ENCODE measurements at places on chromosomes 6 and 20.

DNA sequence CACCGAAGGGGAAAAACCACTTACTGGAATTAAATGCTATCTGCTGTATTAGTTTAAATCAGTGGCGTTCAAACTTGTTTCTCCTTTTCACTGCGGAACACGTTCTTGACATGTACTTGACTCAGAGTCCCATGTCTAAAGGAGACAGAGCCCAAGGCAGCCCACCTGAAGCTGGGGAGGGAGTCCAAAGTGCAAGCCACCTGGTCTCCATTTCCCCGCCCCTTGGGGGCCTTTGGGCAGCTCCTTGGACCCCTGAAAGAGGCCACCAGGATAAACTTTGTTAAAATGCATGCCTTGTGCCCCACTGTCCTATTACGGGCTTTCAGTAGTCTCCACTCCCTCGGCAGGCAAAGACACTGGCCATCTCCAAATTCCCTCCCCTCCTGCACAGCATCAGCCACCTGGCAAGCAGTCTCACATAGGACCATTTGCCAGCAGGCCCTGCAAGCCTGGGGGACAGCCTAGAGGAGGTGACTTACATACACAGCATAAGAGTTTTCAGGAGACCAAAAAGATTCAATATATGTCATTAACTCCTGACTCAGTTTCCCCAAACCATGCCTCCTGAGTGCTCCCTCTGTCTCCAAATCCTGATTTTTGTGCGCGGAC, 6.7 kb downstream of the PCK1 start:
- no peak for DNase-seq

GRCh38 chr20:6824401-6824800, 56.9 kb downstream of the BMP2 start:
- no peak for DNase-seq

- no peak for DNase-seq
Measured at GRCh38 chr6:24391756-24392405, 10.9 kb upstream of the MRS2 start.

- no peak for DNase-seq
Measured at GRCh38 chr6:108565091-108565766, 4.5 kb downstream of the FOXO3 start.

DNA sequence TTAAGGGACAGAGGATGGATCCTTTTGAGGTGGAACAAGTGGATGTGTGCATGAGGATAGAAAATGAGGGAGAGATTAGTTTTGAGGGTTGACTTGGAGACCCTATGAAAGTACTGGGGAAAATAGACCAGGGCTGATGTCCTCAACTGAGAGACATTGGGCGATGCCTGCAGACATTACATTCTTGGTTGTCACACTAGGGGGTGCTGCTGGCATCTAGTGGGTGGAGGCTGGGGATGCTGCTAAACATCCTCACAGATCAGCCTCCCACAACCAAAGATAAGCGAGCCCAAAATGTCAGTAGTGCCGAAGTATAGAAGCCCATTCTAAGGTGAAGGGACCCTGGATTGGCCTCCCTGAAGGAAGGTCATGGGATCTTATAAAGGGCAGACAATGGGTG, 63.3 kb downstream of the MOCS1 start:
- DNase-seq = no peak

- DNase-seq = no peak
Measured at GRCh38 chr20:23151885-23152284, 65.8 kb upstream of the CD93 start.

DNA sequence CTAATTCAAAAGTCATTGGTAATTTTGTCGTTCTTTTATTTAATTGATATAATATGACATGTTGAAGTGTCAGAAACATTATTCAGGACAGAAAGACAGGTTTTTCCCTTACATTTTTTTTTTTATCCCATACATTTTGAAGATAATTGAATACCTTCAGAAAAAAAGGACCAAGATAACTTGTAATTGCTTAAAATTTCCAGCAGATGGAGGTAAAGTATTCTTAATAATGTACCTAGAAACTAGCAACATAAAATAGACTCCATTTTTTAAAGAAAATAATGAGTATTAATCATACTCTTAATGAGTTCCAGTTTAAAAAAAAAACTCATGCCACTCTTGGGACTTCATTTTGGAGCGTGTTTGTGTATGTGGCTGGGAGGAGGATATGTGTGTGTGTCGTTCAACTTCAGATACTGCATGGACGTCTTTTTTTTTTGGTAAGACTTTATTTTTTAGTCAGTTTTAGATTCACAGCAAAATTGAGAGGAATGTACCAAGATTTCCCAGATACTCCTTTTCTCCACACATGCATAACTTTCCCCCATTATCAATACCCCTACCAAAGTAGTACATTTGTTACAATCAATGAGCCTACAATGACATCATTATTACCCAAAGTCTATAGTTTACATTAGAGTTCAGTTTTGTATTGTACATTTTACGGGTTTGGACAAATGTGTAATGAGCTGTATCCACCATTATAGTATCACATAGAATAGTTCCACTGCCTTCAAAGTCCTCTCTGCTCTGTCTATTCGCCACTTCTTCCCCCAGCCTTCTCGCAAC, 79.4 kb downstream of the ROS1 start:
- no peak for DNase-seq

GRCh38 chr6:125066964-125067363, 86.6 kb upstream of the TPD52L1 start:
- no peak for DNase-seq

DNA sequence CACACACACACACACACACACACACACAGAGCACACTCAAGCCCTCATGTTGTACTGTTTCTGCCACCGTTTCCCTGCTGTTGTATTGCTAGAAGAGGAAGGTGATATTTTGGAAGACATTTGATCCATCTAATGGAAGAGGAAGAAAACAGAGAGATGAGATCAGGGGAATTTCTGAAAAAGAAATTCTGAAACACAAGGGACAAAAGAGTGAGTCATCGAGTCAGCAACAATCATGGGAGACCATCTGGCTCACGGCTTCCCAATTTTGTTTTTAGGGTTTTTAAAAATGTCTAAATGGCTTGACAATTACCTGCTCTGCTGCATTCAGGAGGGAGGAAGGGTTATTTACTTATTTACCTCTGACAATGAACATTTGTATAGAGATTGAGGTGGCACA, 22.0 kb downstream of the SOX4 start:
- DNase-seq = no peak

GRCh38 chr6:41733707-41734665, 1.4 kb downstream of the TFEB start:
- DNase-seq = peak; percentile 74

DNA sequence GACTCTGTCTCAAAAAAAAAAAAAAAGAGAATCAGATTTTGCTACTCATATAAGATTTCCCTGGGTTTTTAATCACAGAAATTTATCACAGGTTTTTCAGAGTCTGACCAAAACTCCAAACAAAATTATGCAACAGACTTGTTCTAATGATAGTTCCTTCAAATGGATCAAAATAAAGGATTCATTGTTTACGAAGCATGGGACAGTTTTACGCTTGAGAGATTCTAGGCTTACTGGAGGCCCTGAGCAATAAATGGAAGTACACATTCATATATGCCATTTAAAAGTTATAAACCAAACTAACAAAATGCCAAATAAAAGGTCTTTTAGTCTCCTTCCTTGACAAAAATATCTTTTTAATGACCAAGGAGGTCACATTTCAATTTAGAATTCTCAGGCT, 245.1 kb upstream of the KCNQ5 start:
- no peak for DNase-seq

GRCh38 chr20:1165521-1165920, 19.3 kb downstream of the TMEM74B start:
- DNase-seq = no peak

DNA sequence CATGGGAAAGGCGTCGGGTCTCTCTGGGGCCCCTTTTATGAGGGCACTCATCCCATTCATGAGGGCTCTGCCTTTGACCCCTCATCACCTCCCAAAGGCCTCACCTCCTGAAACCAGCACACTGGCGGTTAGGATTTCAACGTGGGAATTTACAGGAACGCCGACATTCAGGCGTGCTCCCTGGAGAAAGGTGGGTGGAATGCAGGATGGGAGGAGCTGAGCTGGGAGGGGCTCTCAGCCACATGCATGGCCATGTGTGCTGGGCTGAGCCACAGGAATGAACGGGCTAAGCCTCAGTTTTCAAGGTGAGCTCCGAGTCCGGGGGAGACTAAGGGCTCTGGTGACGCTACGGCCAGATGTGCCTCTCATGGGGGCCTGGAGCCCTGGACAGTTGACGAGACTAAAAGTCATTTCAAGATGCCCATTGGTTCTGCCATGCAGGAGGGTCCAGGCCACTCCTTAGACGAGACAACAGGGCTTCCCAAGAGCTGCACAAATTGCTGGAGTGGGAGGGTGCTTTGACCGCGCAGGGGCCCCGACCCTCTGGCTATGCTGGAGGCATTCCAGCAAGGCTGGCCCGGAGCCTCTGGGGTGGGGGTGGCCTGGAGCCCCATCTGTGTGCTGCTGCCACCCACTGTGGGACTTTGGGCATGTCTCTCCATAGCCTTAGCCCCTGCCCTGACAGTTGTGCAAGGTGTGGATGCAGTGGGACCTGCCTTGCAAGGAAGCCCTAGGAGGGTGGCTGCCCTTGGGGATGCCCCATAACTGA, 3.8 kb upstream of the ARFGAP1 start:
- no peak for DNase-seq

DNA sequence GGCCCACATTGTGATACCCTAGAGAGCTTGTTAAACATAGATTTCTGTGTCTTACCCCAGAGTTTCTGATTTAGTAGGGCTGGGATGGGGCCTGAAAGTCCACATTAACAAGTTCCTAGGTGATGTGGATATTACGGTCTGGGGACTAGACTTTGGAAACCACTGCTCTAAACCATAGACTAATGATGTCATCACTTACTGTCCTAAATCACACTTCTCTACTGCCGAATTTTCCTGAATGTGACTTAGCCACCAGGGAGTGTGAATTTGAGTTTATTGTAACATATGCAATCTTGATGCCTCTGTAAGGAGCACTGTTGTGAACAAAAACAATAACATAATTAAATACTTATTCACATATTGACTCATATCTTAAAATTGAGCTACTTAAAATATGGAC, 165.6 kb downstream of the BTBD3 start:
- DNase-seq = no peak

GRCh38 chr20:41038878-41039404, 10.3 kb downstream of the TOP1 start:
- no peak for DNase-seq

DNA sequence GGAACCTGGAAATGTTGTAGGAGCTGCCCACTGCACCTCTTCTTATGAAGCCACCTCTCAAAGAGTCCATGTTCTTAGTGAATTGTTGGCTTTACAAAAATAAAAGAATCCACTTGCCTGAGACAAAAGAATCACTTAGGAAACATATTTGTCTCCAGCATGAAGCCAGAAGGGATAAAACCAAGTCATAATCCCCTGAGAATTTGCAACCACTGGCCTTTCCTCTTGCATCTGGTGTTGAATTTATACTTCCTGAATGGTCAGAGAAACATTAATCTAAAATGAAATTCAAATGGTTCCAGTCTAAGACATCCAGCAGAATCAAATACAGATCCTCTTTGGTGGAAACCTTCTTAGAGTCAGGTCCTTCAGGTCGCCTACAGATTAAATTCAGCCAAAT, 192.5 kb upstream of the ECI2 start:
- DNase-seq = no peak

DNA sequence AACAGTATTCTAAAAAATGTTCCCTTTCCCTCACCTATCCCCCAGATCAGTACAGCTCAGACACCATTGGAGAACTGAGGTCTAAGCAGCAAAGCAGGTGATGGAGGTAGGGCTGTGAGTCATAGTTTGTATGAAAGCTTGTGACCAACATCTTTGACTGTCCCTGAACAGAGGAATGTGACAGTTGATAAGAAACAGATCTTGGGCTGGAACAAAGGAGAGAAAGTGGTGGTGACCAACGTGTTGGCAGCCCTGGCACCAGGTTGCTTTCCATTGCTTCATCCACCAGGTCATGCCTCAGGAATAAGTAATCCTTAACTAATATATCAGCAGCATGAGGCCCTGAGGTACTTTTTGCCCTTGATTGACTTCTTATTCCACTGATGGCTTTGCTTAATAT, 19.9 kb upstream of the CRIP3 start:
- no peak for DNase-seq

- no peak for DNase-seq
Measured at GRCh38 chr6:143215363-143215762, 154.7 kb downstream of the AIG1 start.

GRCh38 chr6:165615636-165616035, 47.4 kb downstream of the PDE10A start:
- no peak for DNase-seq
